RWPE2 (cell line): ENCODE measurements at places on chromosomes 7 and 10.

DNA sequence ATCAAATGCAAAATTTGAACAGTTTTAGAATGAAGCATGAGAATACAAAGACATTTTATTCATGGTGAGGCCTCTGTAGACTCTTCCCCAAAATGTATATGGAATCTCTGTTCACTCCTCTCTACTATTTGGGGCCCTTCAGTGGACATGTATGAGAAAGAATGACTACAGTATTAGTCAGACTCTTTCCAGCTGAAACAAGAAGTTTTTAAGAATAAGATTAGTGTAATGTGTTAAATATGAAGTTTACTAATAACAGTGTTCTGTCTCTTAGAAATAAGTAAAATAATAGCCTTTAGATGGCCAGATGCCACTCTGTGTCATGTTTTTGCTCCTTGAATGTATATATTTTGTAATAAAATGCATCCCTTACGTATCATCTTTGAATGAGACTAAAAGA, 585.6 kb downstream of the SUGCT start:
- no peak for DNase-seq

DNA sequence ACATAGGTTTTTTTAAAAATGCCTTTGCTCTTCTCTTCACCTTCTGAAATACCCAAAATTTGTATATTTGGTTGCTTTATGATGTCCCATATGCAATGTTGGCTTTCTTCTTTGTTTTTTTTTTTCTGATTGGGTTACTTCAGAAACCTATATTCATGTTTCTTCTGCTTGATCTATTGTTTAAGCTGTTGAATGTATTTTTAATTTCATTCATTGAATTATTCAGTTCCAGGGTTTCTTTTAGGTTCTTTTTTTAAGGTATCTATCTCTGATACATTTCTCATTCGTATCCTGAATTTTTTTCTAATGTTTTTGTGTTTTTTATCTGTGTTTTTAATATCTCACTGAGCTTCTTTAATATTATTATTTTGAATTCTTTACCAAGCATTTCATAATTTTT, 221.0 kb upstream of the MTPN start:
- DNase-seq: no peak

DNA sequence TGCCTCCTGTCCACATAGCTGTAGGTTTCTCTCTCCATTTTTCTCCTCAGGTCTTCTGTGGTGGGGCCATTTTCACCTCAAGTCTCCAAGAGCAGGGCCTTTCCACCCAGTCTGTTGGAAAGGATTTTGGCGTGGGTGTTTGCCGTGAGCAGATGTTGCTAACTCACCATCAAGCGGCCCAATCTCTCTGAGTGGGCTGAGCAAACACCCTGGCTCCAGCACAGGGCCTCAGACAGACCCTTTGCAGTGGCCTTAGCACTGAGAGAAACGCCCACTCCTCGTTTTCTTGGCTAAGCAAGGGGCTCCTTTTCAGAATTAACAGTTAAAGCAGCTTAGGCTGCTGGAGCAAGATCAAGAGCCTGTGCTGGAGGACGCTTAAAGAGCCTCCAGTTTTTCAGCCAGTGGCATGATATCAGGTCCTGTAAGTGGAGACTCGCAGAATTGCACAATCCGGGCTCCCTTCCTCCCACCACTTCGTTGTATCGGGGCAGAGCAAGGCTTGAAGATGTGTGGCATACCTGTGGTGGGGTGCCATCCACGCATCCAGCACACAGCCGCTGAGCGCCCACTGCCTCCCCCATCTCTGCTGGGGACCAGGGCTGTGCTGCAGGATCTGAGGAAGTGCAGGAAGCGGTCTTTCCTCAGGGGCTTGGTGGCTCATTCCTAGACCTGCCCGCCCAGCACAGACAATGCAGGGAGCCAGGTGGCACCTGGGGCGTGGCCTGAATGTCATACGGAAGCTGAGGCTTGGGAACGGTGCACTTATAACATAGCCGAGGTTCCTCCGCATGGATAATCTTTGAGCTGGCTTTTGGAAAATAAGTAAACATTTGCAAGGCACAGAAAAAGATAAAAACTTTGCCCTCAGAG, 142.7 kb downstream of the ADARB2 start:
- no peak for DNase-seq

DNA sequence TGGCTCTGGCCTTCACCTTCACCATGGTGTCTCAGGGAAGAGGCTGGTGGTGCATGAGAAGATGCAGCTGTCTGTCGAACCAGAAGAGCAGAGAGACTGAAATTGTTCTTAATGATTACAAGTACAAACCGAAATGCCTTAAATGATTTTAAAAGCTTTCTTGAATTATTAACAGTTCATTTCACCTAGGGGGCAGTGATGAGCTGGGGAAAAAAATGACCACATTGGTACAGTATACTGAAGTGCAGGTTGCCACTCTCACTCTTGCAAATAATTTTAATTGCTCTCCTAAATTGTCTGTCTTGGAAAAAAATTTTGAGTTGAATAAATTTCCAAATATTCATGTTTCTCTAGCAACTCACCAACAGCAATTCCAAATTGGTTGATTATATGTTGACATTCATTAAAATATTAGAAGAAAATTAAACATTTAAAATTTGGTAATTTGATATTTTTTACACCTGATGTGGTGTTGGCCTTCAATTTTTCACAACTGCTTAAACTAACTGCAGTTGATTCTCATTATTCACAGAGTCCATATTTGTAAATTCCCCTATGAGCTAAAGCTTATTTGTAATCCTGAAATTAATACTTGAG, 692.6 kb downstream of the ZWINT start:
- no peak for DNase-seq

- DNase-seq: no peak
Measured at GRCh38 chr10:113214331-113214730, 264.3 kb downstream of the TCF7L2 start.

DNA sequence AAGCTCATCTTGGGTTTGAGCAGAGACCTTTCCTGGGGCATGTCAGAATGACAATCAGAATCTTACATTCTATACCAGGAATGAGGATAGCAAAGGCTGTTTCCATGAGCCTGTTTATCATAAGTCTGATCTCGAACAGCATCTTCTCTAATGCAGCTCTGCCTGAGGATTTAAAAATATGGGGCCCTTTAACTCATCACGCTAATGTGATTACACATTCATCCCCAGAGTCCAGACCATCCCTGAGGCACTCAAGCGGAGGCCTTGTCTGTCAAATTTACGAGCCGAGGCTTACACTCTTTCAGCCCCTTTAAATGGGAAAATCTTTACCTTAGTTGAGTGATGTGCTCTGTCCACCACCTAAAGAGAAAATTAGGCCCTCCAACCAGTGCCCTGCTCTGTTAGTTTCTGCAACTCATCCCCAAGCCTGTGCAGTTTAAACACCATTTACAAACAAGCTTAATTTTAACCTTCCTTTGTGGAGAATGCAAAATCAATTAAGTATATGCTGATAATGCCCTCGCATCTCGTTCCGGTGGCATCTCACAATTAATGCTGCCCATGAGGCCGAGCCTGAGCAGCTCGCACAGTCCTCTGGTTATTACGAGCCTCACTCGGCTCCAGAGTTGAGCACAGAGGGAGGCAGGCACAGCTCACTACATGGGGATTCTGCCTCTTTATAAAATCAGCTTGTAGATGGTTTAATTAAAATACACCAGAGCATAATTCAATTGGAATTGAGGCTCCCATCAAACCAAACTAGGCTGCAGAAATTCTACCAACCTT, 16.0 kb downstream of the CHST15 start:
- DNase-seq: no peak

DNA sequence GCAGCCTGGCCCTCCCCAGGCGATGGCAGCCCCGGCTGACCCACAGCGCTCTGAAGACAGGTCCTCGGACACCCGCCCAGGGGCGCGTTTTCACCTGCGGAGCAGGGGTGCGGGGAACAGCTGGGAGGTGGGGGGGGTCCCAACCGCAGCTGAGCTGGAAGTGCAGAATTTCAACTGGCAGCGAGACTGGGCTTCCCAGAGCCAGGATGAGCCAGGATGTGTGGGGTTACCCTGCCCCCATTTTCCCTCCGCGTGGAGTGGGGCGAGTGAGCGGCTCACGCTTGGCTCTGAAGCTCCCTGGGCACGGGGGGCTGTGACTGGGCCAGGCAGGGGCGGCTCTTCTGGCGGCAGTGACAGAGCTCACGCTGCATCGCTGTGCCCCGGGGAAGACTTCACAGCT, 70.2 kb downstream of the DNAJB6 start:
- no peak for DNase-seq

DNA sequence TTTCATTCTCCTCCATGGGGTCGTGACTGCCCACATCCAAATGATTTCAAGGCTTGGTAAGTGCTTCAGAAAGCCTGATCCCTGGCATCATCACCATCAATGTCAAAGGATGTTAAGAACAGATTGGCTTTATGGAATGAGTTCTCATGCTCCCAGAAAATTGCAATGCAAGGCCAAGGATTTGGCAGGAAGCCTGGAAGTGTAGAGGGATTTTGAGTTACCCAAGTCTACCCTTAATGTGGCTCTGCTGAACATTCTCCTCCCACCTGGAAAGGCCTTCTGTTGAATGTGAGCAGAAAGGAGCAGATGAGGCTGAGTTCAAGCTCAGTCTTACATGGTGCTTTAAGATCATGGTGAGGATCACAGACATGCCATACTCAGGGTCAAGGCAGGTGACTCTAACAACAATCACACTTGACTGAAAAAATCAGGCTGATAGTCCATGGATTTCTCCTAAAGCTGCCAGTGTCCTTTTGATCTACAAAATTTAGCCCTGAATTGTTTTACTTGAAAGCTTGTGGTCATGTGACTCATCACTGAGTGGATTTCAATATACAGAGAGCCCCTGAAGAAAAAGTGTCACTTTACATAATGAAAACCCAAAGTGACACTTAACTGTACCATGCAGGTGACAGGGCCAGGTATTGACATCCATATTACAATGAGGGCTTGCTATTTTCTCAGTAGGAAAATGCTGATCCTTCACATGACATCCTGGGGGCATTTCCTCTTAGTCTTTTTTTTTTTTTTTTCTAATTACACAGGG, 111.1 kb upstream of the PDLIM1 start:
- DNase-seq: no peak
